ENCODE measurements at places on chromosomes 3 and 15.

DNA sequence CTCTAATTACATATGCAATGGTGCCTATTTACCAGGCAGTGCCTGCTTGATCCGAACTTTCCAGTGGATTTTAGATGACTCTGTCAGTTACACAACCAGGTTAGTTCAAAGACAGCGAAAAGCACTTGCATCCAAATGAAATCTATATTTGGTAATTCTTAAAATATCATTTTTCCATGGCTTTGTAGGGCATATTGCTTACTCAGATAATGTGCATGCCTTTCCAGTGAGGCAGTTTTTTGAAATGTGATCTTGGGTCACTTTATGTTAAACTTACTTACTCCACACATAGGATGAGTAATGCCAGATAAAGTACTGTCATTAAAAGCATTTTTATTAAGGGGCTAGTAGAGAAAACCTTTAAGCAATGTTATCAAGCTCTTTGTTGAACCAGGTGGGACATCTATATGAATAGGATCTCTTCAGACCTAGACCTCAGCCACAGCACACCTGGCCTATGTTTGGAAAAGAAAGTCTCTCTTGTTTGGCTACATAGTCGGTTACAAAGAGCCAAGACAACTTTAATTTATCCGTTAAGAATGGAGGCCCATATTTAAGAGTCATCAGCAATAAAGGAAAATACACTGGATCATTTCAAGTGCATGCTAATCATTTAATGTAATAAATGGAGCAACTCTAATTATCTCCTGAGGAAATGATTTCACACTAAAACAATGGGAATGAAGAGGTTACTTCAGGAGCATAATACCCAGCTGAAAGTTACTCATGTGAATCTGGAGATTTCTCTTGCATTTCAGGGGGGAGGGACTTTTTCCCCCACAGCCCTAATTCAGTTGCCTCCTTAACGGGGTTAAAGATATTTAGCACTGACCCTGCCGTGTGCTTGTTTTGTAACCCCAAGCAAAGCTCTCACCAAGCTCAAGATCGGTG lies 56.3 kb upstream of the TMCO5A start:
- no peak for DNase-seq

DNA sequence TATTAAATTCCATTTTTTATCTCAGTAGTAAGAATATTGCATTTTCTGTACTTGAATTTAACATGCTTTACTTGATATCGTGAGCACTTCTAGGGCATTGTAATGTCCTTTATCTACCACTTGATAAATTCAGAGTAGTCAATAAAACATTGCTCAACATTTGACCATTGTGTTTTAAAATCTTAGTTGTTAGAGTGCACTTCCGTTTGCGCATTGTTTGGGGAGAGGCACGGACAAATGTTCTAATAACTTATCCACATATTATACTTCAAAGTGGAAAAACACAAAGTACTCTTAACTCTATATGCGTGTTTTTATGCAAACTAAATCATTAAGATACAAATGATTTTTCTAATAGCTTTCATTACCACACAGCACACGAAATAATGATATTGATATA lies 419 bp downstream of the FAM227B start:
- no peak for DNase-seq

DNA sequence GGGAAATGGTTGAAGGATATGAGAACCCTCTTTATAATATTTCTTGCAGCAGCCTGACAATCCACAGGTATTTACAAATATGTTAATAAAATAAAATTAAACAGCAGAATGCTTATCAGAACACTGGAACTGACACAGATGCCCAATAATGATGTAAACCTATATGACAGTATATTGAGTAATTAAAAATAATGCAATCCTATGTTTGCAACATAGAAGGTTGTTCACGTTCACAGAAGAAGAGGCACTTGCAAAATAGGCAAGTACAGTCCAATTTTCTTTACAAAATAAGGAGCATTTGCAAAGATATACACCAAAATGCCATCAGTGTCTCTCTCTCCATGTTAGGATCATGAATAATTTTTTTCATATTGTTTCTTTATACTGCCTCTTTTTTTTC lies 397.0 kb upstream of the WNT5A start:
- no peak for DNase-seq

DNA sequence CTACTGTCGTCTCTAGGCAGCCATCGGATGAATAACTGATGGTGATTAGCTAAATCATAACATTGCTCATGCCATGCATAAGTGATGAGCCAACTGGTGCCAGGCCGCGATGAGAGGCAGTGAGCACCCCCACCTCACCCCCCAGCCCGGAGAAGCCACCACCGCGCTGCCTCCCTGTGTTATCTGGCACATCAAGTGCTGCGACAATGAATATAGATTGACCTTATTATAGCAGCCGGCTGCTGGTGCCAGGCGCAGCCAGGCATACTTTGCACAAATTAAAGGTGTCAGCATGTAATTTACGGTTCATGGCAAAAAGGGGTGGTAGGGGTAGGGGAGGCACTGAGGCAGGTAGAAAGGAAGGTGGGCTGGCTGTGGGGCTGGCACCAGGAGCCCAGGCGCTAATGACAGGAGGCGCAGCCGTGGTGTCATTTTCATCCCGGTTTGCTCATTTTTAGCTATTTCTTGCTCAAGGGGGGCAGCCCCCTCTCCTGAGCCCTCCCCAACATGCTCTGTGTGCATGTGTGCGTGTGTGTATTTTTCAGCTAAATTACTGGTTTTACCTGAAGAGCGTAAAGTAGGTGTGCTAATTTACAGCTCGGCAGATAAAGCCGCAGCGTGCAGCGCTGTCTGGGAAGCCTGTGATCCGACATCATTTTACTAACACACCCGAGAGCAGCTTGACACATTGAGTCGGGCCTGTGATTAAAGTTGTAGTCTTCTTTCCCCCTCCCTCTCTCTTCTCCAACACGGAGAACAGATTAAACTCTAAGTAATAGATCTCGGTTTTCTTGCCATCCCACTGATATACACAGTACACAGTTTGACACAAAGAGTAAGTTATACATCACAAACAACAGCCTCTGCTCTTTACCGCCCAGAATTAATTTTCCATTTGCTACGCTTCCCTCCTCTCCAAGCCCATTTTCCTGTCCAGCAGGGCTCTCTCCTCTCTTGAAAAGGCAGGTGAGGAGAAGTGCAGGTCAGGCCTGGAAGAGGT lies 212.3 kb downstream of the RPLP1 start:
- DNase-seq: no peak

- DNase-seq: no peak
Measured at GRCh38 chr3:39234651-39235050, 42.3 kb upstream of the XIRP1 start.

DNA sequence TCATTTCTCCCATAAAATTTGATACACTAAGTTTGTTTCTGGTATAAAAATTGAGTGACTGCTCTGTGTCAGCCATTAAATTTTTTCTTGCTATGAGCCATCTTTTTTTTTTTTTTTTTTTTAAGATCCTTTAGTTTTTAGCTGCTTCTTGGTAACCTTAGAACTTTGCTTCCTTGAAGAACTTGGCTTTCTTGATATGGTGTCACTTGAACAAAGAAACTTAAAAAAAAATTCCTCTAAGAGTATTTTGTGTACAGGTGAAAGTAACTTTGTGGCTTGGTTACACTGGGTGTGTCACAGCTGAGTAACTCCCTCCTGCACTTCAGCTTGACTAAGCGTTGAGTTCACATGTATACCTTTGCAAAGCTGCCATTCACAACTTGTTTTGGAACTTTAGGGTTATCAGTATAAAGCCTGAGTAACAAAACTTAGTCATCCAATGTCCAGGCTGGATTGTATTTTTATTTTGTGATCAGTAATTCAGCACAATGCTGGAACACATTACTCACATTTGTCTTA lies 6.5 kb downstream of the CHD2 start:
- no peak for DNase-seq

- no peak for DNase-seq
Measured at GRCh38 chr3:3739330-3740060, 59.7 kb upstream of the LRRN1 start.

DNA sequence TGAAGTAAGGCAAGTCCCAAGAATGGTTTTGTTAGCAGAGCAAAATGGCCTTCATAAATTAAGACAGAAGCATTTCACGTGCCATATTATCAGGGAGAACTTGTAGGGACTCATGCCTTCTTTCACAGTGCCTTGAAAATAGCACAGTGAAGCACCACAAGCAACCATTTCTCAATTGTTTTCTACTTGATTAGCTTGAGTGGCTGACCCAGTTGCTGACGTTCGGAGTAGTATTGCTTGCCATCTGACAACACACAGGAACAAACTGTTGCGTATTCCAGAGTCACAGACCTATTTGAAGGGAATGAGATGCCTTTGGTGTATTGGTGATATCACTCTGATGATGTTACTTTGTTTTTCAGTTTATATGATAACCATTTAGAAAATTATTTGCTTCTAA lies 3.0 kb upstream of the C3orf52 start:
- DNase-seq: no peak

- no peak for DNase-seq
Measured at GRCh38 chr3:131541288-131541687, 38.5 kb upstream of the MRPL3 start.
